ENCODE measurements at places on chromosomes 5 and 9. TPM values are rescaled to one million over a fixed set of nuclear protein-coding genes. Genes with fewer than 3 reads are reported as not detected.

The SH3GL2 gene
- not detected for total RNA-seq

The OBP2B gene
- not detected for total RNA-seq

The INSL4 gene
- total RNA-seq, result not detected

The ECM2 gene
- total RNA-seq, result not detected

The NRARP gene
- 1.7 TPM for total RNA-seq

The TMEM38B gene
- 9.4 TPM for total RNA-seq

The NDST1 gene
- total RNA-seq, result 1.9 TPM

The FCN2 gene
- total RNA-seq, result not detected

The CMYA5 gene
- 0.22 TPM for total RNA-seq

The GNAQ gene
- 30.4 TPM for total RNA-seq

The ELOVL7 gene
- total RNA-seq, result 0.97 TPM

The SLC31A2 gene
- 4.7 TPM for total RNA-seq

The GHR gene
- not detected for total RNA-seq

The OCLN gene
- total RNA-seq, result 2.6 TPM

The CCDC171 gene
- 1.7 TPM for total RNA-seq

The PRRX2 gene
- total RNA-seq, result not detected

The GABRA6 gene
- total RNA-seq, result not detected

The KLF4 gene
- 1.1 TPM for total RNA-seq

The NTRK2 gene
- total RNA-seq, result not detected

The SLC6A18 gene
- not detected for total RNA-seq

The C9orf153 gene
- total RNA-seq, result 0.34 TPM

The CNTNAP3 gene
- not detected for total RNA-seq

The SLC36A3 gene
- not detected for total RNA-seq

The PDLIM4 gene
- total RNA-seq, result 0.64 TPM

The TRAF1 gene
- total RNA-seq, result 97.1 TPM

The BAAT gene
- total RNA-seq, result not detected

Measured in activated naive CD8-positive, alpha-beta T cell treated with anti-CD3 and anti-CD28 coated beads, Interleukin-2, amount 10 ng/mL, durations not matched to agents 7 days and 5 days (primary cell).